ENCODE measurements at places on chromosomes 5 and 9.
A peak's percentile ranks its signal among the peaks of the same experiment; 100 is the strongest.

DNA sequence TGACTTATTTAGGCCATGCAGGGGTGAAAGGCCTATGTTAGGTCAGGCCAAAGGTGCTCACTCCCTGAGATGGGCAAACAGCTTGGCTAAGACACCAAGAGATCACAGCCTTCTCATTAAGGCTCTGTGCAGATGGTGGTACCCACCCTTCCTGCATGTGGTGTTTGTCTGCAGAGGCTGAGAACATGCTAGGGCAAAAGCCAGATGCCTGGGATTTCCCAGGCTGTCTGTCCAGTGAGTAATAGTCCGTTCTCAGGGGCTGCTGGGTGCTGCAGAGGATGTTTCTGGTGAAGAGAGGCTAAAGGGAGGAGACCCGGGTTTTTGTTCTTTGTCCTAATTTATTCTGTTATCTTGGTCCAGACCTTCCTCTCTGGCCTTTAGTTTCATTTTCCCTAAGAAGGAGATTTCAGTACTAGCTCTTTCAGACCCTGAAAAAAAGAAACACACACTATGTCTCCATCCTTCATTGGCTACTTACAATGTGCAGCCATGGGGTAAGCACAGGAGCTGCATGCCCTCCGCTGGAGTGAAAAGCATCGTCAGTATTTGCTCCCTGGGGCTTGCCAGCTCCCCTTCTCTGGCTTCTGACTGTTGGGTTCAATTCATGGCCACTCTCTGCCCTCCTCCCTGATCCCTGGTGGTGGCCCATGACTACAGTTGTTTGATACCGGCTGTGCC lies 23.4 kb upstream of the GLRA1 start:
- peak; percentile 17 for DNase-seq

DNA sequence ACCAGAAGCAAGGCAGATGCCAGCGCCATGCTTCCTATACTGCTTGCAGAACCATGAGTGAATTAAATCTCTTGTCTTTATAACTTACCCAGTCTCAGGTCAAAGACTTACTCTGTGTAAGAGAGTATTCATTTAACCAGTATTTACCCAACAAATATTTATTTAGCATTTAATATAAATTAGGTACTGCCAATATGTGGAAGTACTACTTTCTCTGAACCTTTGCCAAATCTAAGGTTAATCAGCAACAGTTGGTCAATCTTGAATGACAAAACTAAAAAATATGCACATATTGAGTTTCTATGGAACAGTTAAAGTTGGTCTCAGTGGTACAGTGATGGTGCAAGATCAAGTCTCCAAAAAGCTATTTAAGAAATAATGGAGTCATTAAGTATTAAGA lies 155.9 kb upstream of the CCNG1 start:
- DNase-seq: no peak

DNA sequence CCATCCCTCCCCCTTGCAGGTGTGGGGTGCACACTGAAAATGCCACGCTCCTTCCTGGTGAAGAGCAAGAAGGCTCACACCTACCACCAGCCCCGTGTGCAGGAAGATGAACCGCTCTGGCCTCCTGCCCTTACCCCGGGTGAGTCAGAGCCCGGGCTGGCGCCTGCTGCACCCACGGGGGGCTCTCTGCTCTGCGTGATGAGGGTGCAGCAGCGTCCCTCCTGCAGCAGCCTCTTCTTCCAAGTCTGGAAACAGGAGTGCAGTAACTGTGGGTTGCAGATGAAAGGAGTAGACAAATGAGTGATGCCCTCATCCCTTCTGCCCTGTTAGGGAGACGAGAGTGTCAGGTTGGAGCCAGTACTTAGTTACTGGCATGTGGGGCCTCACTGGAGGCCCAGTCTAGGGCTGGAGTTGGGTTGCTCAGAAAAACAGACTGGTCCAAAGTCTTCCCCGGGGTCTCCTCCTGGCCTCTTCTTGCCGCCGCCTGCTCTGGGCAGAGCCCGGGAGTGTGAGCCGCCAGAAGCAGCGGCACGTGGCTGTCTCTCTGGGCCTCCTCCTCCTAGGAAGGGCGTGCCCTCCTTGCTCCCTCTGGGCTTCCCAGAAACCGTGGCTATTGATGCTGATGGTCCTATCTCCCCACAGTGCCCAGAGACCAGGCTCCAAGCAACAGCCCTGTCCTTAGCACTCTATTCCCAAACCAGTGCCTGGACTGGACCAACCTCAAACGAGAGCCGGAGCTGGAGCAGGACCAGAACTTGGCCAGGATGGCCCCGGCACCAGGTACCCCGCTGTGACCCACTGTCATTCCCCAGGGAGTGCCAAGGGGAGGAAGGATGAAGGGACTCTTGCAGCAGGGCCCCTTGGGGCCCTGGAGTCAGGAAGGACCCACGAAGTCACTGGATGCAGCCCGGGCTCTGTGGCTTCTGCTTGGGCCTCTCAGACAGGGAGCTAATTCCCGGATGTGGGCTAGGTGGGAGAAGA lies 8.4 kb downstream of the GFI1B start:
- DNase-seq: no peak

- peak; percentile 64 for DNase-seq
Measured at GRCh38 chr5:178279723-178280438, 47.3 kb upstream of the PHYKPL start.

- DNase-seq: peak; percentile 87
Measured at GRCh38 chr5:145825751-145826180, 9.4 kb downstream of the PRELID2 start.

- DNase-seq: no peak
Measured at GRCh38 chr9:93679536-93680442, 103.4 kb downstream of the PHF2 start.

GRCh38 chr9:105908069-105908468 lies 213.7 kb downstream of the TMEM38B start:
- no peak for DNase-seq

DNA sequence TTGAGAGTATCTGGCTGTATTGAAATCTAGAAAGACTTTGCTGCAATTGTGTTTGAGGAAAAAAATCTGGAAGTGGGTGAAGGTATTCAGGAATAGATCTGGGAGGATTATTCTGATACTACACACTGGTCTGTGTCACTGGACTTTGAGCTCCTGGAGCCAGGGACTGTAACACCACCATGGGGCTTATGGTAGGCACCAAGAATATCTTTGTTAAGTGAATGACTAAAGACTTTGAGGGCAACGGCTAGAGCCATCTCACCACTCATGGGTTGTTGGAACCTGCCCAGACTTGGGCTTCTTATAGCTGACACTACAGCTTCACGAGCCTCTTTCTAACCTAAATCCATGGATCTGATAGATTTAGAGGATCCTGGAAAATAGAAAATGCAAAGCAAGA lies 10.2 kb downstream of the NFX1 start:
- no peak for DNase-seq

DNA sequence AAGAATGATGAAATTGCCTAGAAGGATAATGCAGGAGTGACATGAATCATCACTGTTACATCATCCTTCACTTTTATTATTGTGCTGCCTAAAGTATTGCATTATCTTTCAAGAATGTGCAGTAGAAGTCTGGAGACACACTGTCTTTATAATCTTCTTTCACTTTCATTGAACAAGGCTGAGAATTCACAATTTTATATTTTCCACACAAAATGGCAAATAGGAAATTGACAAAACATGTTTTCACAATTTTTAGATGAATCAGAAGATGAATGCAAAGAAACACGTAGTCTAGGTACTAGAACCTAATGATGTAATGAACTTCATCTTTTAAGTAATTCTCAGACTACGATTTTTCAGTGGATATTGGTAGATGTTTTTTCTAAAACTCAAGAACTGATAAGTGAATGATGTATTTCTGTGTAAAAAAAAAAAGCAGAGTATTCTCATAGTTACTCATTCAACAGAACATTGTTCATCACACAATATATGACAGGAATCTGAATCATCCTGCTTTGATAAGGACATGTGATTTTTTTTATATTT lies 131.5 kb upstream of the GRHPR start:
- DNase-seq: peak; percentile 87

DNA sequence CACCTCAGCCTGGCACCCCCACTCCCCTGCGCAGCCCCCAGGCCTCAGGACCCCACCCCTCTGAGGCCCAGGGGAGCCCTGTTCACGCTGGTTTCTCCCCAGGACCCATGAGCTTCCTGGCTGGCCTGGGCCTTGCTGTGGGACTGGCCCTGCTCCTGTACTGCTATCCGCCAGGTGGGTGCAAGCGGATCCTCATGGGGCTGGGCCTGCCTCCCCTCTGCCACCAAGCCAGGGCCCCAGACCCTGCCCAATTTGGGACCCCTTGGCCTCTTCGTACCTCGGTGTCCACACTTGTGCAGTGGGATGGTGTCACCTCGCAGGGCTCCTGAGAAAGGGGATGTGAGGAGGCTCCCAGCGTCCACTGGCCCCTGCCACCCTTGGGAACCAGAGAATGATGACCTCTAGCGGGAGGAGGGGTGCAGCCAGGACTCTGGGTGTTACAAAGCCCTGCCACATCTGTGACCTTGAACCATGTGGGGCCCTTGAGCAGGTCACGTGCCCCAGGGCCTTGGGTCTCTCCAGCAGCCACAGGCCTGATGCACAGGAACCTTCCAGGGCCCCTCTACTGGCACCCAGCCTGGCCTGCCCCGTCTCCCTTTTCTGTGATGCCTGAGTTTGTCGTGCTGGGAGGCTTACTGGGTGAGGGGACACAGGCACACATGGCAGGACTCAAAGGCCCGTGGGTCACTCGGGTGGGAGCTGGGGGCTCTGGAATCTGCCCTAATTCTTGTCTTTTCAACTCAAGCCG lies 16.3 kb downstream of the CARD19 start:
- no peak for DNase-seq

DNA sequence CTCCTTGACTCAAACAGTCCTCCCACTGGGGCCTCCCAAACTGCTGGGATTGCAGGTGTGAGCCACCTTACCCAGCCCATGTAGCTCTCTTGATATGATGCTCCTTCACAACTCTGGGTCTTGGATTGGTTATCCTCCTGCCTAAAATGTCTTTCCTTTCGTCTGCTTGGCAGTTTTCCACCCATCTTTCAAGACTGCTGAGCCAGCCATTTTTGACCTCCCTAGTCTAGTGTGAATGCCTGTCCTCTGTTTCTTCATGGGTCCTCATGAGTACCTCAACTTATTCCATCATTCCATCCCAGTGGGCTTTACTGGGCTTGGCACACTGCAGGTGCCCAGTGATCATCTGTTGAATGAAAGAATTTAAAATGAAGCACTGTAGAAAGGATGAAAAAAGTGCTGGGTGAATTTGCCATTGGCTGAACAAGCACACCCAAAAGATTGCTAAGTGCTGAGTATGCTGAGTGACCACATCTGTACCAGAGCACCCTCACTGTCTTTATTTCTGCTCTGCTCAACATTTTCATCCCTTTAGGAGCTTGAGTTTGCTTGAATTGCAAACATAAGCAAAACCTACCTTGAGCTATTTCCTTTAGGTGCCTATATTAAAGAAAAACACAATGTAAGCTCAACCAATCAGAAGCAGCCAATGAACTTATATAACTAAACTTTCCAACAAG lies 84.8 kb upstream of the FAM169A start:
- peak; percentile 25 for DNase-seq

GRCh38 chr5:33808699-33809098 lies 83.1 kb downstream of the ADAMTS12 start:
- no peak for DNase-seq

GRCh38 chr5:135444881-135445280 lies 2.3 kb downstream of the DCANP1 start:
- DNase-seq: no peak

DNA sequence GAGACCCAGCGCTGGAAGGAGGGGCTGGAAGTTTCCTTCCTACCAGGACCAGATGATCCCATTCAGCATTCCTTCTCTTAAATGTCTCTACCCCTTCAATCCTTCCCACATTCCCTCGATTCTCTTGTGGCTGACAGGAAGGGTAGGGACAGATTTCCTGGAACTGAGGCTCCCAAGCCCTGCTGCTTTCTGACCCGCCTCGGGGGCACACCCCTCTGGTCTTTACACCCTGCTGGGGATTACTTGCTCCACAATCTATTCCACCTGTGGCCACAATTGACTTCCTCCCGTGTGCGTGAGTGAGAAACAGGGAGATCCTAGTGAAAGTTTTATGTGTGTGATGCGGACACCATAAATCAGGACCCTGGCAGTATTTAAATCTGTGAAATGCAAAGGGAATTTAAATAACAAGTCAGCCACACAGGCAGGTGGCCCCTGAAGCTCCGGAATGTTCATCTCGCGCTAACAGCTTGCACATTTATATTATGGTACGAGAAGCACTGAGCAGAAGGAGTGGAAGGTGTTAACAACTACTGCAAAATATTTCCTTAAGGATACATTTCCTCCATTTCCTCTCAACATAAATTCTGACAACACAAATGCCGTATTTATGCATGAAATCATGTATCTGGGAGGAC lies 237.5 kb downstream of the SLIT3 start:
- no peak for DNase-seq
